ENCODE measurements at places on chromosomes 16 and 17.

DNA sequence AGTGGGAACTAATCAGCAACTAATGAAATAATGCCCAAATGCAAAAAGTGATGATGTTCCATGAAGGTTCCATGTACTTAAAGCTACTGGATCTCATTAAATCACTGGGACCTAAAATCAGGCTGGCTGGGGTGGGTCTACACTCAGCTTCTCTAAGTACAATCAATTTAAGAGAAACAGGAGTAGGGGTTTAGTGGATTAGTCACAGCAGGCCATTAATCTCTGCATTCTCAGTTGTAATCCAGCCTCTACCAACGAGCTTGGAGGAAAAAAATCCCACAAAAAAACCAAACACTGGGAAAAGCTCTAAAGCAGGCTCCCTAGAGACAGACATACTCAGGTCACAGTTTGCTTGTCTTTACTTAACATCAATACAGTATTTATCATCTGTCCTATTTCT, 15.0 kb downstream of the CA10 start:
- DNase-seq = no peak

DNA sequence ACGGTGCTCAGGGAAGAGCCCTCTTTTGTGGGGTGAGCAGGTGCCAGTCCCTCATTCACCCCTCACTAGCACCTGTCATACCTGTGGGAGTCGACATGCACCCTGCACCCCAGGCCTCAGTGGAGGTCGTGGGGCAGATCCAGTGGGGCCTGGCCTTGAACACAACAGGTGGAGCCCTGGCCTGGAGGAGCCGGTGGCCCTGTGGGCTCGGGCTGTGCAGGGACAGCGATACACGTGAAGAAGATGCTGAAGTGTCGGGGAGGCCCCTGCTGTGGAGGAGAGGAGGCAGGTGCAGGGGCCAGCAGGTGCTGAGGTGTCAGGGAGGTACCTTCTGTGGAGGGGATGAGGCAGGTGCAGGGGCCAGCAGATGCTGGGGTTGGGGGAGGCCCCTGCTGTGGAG, 31.8 kb downstream of the ZNF750 start:
- no peak for DNase-seq

DNA sequence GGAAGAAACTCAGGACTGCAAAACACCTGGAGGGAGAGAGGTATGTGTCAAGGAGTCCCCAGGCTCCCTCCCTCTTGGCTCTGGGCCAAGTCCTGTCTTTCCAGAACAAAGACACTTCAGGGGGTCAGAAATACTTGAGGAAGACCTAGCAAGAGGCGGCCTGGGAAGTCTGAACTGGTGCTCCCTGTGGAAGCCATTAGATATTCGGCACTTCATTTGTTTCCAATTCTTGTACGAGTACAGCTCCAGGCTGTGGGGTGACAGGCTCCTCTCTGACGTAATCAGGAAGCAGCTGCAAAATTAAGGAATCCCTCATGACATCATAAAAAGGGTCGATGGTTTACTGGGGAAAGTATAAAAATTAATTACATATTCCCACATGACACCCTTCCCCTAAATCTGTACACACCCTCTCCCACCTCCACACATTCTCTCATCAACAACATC, 108.7 kb downstream of the SMG6 start:
- DNase-seq = no peak

GRCh38 chr16:27432558-27432957, 30.6 kb downstream of the IL21R start:
- no peak for DNase-seq

- DNase-seq = no peak
Measured at GRCh38 chr16:58836427-58836826, 102.3 kb upstream of the GOT2 start.

DNA sequence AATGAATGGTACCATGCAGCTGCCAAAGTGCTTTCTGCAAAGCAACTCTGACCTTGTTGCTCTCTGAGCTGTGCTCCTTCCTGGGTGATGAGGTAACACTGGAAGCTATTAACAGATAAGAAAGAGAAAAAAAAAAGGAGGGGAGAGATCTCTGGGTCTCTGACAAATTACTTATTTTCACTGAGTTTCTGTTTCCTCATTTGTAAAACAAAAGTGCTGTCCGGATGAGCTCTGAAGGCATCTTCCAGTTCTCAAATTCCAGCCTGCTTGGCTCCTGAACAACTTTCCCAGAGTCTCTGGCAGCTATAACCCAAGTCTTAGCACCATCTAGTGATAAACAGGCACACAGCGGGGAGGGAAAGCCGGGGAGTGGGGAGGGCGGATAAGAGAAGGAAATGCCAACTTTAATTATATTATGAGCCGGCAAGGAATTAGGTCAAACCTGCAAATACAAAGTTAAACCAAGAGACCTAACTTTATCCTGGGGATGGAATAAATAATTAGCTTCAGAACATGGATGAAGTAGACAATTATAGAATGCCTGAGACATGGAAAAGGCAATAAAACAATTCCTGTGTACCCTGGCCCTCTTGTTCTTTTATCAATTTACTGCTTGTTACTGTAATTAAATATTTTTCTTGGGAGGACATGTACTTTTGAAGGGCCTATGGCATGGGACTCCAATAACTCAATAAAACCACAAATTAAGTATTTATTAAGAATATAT, 61.3 kb upstream of the KIFC3 start:
- DNase-seq = no peak

- DNase-seq = peak; percentile 14
Measured at GRCh38 chr16:27315333-27316037, 1.7 kb downstream of the IL4R start.

DNA sequence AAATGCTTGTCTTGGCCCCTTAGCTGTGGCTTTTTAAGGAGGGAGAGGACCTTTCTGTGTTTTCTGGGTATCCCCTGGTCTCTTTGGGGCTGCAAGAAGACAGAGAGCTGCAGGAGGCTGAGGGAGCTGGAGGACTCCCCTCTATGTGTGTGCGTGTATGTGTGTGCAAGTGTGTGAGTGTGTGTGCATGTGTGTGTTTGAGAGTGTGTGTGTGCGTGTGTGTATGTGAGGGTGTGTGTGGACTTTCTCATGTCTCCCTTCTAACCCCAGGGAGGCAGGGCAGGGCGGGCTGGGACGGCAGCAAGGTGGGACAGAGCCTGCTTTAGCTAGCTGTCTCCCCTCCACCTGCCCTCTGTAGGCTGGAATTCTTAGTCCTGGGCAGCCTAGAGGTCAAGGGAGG, 1.9 kb downstream of the PRSS54 start:
- DNase-seq = no peak

- DNase-seq = no peak
Measured at GRCh38 chr16:86929057-86929871, 350.9 kb downstream of the FOXL1 start.

DNA sequence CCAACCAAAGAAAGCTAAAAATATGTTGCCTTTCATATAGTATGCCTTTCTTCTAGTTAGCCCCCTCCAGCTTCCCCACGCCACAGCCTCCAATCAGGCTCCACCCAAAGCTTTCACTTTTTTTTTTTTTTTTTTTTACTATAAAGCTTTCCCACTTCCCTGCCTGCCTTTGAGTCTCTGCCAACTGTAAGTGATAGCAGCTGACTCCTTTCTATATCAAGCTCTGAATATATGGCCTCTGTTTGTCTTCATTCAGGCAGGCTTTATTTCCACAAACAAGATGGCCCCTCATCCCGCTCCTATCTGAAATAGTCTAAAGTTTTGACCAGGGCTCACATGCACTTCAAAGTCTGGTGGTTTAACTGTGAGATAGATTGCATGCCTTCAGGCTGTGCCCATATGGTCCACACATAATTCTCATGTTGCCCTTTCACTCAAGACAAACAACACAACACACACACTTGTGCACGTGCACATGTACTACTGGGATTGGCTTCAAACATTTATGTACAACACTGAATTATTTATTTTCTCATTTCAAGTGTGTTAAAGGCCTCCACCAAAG, 39.8 kb upstream of the DYNLRB2 start:
- DNase-seq = no peak

DNA sequence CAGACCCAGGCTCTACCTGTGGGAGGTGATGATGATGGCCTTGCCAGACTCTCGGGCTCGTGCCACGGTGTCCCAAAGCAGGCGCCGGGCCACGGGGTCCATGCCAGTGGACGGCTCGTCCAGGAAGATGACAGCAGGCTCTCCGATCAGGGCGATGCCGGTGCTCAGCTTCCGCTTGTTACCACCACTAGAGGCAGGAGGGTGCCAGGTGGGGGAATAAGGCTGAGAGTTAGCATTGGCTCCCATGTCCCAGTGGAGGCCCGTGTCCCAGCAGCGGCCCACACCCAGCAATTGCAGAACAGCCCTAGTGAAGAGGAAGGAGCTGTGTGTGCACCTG, 10.3 kb upstream of the RNPS1 start:
- DNase-seq = no peak

GRCh38 chr17:72238157-72238673, 117.4 kb downstream of the SOX9 start:
- DNase-seq = no peak

DNA sequence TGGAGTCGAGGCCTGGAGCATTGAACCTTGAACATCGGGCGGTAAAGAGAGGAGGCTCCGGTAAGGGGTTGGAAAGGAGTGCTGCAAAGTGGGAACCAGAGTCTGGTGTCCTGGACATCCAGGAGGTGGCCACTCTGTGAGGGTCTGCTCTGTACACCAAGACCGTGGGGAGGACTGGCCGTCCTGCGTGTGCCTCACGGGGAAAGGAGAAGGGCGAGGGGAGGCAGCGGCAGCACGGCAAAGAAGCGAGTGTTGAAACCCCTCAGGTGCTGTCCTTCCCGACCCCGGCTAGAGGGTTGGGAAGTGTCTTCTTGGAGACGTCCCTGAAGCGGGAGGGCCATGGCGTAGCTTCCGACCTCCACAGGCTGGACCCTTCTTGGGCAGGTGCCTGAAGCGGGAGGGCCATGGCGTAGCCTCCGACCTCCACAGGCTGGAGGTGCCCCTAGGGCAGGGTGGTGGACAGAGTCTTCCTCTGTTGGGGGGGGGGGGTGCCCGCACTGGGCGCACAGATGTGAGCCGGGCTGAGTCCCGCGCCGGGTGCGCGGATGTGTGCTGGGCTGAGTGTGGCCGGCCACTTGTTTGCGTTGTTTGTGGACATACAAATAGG, 42.0 kb downstream of the FOXK2 start:
- DNase-seq = no peak

DNA sequence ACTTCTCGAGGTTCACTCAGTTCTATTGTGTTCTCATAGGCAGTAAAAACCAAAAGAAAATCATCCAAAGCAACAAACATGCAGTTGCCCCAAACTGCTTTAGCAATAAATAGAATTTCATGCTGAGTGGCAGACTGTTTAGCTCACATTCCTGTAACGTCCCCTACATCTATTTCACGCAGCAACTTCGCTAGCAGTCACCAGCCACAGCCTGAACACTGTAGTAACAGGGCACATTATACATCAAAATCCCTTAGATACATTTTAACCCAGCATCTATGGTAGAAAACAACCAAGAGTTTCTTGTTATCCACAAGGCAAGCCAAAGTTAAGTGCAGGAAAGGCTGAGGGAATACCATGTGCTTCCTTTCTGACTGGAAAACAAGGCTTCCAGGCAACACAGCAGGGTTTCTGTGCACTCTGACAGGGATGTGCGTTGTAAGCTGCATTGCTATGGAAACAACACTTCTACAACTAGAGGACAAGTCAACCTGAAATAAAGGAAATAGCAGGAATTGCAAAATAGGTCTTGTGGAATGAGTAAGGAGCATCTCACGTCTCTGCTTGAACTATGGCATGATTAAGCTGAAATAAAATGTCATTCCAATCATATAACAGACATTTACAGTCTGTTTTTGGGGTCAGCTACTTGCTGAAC, 55.4 kb downstream of the CFDP1 start:
- DNase-seq = no peak

DNA sequence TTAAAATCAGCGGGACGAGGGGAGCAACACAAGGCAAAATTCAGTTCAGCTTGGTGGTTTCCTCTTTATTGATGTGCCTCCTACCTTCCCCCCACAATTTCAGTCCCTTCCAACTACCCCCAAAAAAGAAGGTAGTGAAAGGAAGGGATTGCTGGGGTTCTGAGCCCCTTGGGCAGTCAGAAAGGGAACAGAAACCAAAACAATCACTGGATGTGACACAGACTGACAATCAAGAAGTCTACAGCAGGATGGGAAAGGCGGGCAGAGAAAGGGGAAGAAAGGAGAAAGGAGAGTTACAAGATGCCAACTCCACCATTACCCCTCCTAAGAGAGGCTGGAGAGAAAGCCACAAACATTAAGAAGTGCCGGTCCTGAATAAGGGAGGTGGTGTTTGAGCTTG, 1.1 kb upstream of the PHF23 start:
- DNase-seq = no peak

- DNase-seq = no peak
Measured at GRCh38 chr16:15857724-15858560, 1.1 kb upstream of the MYH11 start.

DNA sequence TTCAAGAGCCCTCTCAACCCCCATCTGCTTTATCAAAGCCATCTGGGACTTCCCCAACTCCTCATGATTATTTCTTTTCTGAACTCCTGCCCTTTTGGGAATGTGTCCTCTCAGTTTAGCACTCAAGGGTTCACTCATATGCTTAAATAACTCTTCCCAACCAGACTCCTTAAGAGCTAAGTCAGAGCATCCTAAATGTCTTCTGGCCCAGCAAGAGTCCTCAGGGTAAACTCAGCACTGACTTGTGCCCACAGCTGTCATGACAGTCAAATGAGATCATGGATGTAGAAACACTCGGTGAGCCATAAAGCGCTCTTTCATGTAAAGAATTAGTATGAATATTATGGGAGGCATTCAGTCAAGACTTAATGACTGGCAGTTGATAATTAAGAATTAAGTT, 85.9 kb downstream of the TEX14 start:
- DNase-seq = no peak

All from stimulated activated naive CD4-positive, alpha-beta T cell (primary cell).